ENCODE measurements at places on chromosomes 4 and X. TPM values are rescaled to one million over a fixed set of nuclear protein-coding genes. Genes with fewer than 3 reads are reported as not detected.

Gene PFKFB1
- total RNA-seq = 1.1 TPM

DNA sequence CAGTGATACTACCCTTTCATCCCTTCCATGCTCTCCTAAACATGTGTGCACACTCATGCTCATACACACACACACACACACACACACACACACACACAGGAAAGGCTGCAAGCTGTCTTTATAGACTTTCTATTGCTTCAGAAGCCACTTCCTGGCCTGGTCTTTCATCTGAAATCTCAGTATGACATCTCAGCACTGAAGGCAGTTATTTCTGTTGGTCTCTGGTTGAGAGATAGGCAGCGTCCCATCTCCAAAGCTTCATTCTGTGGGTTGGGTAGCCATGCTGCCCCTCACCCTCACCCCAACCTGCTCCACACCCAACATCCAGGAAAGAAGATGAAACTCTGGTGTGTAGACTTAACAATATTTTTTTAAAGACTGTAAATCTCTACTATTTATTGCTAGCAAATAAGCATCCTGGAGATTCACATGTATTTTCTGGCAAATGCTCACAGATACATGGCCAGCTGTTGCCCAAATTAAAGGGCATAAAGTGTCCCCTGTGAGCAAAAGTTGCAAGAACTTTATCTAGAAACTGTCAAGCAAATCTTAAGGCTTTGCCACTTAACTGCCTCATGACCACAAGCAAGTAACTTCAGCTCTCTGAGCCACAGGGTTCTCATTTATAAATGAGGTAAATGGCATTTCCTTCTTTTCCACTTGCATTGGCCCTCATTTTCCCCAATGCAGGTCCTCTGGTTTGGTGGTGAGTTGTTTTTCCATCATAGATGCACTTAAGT lies 189.8 kb upstream of the AFF2 start:
- no peak for DNase-seq

DNA sequence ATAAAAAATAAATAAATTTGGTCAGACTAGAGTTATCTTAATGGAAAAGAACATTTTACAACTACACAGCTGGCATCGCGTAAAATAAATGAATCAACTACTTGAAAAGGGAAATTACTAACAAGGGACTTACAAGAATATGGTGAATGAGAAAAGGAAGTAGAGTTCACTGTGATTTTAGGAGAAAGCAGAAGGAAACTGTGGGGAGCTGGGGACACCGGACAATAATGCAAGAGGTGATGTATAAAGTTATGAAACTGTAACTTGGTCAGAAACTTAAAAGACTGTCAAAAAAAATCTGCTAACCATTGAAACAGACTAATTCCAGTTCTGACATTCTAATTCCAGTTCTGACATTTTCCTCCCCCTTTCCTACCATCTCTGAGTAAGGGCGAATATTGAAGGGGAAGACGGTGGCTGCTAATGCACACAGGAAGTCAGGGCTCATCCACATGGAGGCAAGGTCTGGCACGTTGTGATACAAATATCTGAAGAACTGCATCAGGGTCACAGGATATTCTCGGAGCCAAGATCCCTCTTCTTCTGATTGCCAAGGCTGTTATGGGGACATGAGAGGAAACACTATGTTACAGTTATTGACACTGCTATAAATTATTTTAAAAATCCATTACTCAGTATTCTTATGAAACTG lies 170.5 kb downstream of the CDS1 start:
- DNase-seq = no peak

DNA sequence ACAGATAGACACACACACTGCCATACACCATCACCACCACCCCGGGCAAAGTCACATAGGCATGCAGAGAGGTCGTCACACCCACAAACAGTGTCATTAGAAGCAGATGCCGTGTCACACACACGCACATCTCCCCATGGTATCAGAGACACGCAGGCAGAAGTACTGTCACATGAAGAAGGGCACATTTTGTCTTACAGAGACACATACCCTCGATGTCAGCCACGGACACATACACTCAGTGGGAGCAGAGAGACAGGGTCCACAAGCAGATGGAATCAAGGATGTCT lies 3.3 kb downstream of the NALF2 start:
- DNase-seq = no peak

DNA sequence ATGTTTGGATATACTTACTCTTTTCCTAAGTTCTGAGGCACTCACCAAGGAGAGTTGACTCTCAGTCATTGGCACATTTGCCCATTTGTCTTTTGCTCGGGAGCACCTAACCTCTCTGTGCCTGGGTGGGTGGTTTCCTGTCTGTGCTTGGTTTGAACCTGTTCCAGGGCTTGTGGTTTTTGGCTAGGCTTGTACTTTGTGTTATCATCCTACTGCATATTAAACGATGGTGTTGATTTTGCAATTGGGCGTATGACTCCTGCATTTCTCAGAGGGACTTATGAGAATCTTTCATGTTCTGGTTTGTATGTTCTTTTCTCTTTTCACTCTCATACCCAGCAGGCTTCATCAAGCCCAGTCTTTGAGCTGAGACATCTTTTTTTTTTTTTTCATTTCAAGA lies 161.7 kb downstream of the BTC start:
- no peak for DNase-seq
